ENCODE measurements at places on chromosomes 6 and 20.

GRCh38 chr20:37547912-37548311 is 20.2 kb upstream of the BLCAP start:
- DNase-seq, result no peak

- DNase-seq, result no peak
Measured at GRCh38 chr6:100761841-100762240, 119.3 kb downstream of the ASCC3 start.

DNA sequence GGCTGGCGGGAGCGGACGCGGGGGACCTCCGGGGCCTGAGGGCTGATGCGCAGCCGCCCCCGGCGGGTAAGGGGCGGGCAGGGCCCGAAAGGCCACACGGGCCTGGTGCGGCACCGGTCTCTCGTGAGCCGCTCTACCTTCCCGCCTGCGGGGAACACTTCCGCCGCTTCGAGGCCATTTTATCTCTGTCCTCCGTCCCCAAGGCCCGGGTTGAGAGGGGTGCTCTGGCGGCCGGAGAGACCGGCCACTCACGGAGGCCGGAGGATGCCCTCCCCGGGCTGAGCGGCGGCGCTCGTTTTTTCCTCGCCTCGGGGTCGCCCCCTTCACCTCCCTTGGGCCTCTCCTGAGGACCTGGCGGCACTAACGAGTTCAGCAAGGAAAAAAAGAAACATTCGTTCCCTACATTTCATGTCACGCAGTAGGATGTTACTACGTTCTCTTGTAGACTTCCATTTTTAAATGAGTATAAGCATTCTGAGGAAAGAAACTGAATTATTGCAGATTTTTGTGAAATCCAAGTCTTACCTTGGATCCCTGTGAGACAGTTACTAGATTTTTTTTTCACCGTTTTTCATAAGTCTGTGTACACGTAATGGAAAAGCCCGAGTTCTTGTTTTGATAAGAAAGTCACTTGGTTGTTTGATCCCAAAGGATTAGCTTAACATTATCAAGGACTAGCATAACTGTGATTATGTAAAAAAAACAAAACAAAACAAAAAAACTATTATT is 575 bp downstream of the WTAP start:
- no peak for DNase-seq

GRCh38 chr20:16349523-16350260 is 223.6 kb downstream of the KIF16B start:
- no peak for DNase-seq

GRCh38 chr6:3575166-3575565 is 118.3 kb upstream of the SLC22A23 start:
- DNase-seq, result no peak

DNA sequence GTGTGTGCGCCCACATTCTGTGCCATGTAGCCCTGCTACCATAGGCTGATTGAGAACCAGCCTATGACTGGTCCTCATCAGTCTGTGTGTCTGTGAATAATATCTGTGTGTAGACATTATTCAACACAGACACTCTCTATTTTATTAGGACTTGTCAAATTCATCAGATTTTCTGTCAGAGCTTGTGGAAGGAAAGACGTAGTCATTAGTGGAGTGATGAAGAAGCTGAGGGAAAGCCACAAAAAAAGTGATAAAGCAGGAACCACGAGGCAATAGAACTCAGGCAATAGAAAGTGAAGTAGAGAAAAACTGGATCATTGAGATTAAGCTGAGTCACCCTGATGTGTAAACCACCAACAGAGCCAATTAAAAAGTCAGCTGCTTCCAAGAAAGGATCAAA is 122.2 kb upstream of the MARCKS start:
- DNase-seq, result no peak

GRCh38 chr6:37518116-37518515 is 18.4 kb upstream of the CCDC167 start:
- no peak for DNase-seq

DNA sequence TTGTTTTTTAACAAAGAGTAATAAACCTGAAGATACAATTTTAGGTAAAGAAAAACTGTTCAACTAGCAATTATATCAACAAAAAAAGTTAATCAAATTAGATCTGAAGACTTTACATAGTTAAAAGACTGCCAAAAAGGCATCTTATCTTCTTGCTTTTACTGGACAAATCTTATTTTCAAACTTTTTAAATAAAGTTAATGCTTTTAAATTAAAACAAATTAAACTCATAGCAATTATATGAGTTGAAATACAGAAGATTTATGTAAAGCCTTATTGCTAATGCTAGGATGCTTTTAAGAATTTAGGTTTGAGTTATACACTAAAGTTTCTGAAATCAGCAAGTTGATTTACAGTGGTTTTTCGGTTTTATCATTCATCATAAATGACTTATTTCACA is 227.3 kb downstream of the TBC1D32 start:
- DNase-seq, result no peak

GRCh38 chr20:45959956-45960630 is 11.9 kb downstream of the ZNF335 start:
- no peak for DNase-seq

DNA sequence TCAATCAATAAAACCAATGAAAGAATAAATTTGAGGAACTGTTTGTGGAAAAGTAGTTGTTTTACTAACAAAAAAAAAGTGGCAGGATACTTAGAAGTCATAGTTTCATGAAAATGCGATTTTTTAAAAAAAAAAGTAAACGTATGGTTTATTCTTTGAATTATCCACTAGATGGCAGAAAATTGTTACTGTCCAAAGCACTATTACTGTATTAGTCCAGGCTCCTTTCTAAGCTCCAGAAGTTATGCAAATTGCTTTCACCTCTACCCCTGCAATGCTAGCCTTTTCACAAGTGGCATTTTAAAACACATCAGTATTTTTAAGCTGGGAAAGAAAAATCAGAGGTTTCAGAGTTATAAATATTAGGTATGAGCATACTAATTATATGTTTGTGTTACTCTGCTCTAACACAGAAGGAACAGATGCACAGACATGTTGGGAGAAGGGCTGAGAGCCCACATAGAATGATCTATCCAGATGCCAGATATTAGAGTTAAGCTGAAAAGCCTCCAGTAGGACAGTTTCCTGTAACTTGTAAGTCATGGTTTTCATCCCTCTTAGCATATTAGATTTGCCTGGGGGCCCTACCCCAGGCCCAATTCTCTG is 63.9 kb downstream of the FHL5 start:
- peak; percentile 15 for DNase-seq

DNA sequence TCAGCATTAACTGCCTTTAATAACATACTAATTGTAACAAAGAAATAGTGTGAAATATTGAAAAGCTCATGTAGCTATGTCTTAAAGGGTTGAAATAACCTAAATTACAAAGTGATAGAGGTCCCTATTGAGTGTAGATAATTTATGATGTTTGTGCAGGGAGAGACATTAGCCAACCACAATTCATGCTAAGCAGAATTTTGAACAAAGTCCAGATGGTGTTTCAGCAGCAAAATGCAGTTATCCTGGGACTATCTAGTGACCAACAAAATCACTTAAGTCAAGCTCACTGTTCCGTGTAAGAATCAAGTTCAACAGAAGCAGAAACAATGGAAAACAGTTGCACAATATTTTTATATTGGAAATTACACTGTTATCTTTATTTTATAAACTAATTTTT is 218.5 kb downstream of the SIM1 start:
- no peak for DNase-seq

GRCh38 chr20:54344832-54345231 is 130.6 kb upstream of the DOK5 start:
- no peak for DNase-seq

- DNase-seq, result no peak
Measured at GRCh38 chr6:119594907-119595306, 245.3 kb upstream of the MAN1A1 start.

DNA sequence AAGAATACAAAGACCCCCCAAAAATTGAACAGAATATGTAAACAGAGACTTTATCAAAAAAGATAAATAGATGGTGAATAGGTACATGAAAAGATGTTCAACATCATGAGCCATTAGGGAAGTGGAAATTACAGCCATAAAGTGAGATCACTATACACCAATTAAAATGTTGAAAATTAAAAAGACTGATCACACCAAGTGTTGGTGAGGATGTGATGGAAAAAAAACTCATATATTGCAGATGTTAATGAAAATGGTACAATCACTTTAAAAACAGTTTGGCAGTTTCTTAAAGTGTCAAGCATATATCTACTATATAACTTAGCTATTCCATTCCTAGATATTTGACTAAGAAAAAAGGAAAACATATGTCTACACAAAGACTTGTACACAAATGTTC is 280.5 kb downstream of the DHX35 start:
- no peak for DNase-seq

- no peak for DNase-seq
Measured at GRCh38 chr20:61611401-61612180, 359.5 kb downstream of the CDH4 start.

- no peak for DNase-seq
Measured at GRCh38 chr6:63261820-63262219, 50.6 kb downstream of the FKBP1C start.

- peak; percentile 27 for DNase-seq
Measured at GRCh38 chr6:68958327-68958726, 323.2 kb downstream of the ADGRB3 start.

DNA sequence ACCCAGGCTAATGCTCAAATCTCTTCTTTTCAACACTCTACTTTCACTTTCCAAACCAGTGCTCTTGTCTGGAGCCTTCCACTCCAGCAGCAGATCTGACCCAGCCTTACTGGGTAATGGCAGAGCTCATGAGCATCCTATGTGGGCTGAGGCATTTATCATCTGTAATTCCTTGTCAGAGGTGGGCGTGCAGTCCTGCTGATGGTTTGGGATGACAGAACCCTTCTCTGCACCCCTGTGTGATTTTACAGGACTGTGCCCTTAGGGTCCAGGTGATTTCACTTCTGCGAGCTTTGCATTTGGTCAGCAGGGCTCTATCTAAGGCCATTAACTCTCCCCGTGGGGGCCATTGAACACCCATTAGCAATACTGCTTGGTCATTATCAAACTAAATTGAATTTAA is 55.4 kb downstream of the LAMA4 start:
- DNase-seq, result no peak

- no peak for DNase-seq
Measured at GRCh38 chr20:4951299-4951698, 50.0 kb downstream of the SLC23A2 start.

DNA sequence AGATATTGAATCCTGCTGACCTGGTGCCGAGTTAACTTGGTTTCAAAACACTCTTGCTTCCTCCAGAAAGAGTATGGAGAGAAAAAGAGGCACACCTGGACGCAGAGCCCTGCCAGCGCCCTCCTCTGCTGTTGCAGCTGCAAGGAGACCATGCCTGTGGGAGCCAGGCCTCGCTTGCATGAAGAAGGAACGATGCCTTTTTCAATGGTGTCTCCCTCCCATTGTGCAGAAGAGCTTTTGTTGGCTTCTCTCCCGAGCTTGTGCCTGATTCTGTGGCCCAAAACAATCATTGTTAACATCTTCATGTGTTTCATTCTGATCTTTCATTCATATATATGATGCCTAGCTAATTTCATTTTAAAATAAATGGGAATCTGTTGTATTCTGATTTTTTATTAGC is 98.1 kb downstream of the FAM120B start:
- no peak for DNase-seq
